ENCODE measurements at places on chromosomes 1 and 21.
A peak's percentile ranks its signal among the peaks of the same experiment; 100 is the strongest.

DNA sequence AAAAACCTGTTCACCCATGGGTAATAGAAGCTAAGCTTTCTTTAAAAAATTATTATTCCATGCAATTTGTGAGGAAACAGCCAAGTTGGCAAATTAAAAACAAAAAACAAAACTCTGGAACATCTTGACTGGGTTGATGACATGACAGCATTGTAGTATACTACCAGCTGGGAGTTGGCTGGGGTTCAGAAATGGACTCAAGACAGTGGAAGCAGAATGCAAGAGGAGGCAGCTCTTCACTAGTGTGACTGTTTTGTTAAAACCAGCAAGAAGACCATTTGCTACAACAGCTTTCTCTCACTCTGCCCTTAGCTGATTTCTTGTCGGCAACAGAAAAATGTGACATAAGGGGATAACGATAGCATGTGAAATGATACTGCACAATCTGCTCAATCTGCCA is 1298.9 kb upstream of the ADGRL4 start:
- no peak for DNase-seq

GRCh38 chr1:206786212-206786886 is 14.1 kb upstream of the IL10 start:
- no peak for DNase-seq

DNA sequence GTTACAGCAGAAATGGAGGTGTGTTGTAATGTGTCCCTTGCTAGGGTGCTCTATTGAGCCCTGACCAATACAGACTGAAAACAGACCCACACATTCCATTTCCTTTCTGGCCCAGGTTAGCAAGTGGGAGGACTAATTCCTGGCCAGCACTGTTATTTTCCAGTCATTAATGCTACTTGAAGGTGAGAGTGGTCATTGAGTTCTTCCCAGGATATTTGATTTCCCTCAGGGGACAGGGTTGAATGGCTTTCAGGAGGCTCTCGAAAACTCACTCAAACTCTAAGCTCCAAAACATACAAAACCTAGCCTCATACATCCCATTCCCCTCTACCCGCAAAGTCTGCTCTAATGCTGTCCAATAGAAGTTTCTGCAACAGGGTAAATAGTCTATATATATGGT is 6.2 kb downstream of the LRRC52 start:
- DNase-seq: no peak

GRCh38 chr1:156238248-156238647 is 3.7 kb upstream of the BGLAP start:
- DNase-seq: no peak

- peak; percentile 71 for DNase-seq
Measured at GRCh38 chr1:41366455-41367287, 5.4 kb downstream of the FOXO6 start.

- peak; percentile 15 for DNase-seq
Measured at GRCh38 chr21:38170283-38170682, 86.5 kb upstream of the KCNJ15 start.

GRCh38 chr1:208242941-208243526 is 1.1 kb downstream of the PLXNA2 start:
- peak; percentile 56 for DNase-seq

- no peak for DNase-seq
Measured at GRCh38 chr1:221765527-221765926, 23.6 kb upstream of the DUSP10 start.

DNA sequence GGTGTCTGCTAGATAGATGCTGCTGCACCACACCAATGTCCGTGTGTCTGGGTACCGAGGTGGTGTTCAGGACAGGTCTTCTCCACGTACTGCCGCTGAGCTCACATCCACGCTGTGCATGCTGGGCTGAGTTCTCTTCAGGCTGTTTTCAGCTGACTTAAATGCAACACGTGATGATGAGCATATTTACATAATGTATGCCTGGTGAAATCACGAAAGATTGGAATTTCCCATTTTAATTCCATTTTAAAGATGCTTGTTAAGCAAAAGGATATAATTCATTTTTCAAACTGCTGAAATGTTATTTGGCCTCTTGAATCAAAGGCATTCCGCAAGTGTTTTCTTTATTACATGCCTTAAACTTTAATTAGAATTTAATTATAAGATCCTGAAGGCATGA is 107.9 kb downstream of the FGGY start:
- DNase-seq: no peak

- DNase-seq: peak; percentile 87
Measured at GRCh38 chr1:181969902-181970301, 91.6 kb downstream of the ZNF648 start.

DNA sequence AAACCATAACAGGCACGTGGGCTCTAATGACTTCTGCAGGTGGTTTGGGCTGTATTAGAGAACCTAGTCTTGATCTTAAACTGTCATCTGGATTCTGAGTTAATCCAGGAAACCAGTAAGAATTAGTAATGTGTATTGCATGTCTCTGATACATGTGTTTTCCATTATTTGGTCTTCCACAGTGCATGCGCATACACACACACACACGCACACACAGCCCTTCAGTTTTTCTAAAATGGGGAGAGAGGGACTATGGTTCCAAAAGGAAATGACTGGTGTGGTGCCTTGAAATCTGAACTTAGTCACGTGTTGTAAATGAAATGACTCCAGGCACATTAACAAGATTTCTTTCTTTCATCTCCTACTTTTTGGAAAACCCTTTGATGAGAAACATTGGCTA is 67.6 kb downstream of the OLFML2B start:
- no peak for DNase-seq

All from H1 (cell line).